NCI-H748 treated with DMSO at 0.1 percent for 48 hours (cell line): ENCODE measurements at places on chromosomes 2 and 18.

- DNase-seq, result no peak
Measured at GRCh38 chr18:32060026-32060425, 31.6 kb upstream of the RNF138 start.

DNA sequence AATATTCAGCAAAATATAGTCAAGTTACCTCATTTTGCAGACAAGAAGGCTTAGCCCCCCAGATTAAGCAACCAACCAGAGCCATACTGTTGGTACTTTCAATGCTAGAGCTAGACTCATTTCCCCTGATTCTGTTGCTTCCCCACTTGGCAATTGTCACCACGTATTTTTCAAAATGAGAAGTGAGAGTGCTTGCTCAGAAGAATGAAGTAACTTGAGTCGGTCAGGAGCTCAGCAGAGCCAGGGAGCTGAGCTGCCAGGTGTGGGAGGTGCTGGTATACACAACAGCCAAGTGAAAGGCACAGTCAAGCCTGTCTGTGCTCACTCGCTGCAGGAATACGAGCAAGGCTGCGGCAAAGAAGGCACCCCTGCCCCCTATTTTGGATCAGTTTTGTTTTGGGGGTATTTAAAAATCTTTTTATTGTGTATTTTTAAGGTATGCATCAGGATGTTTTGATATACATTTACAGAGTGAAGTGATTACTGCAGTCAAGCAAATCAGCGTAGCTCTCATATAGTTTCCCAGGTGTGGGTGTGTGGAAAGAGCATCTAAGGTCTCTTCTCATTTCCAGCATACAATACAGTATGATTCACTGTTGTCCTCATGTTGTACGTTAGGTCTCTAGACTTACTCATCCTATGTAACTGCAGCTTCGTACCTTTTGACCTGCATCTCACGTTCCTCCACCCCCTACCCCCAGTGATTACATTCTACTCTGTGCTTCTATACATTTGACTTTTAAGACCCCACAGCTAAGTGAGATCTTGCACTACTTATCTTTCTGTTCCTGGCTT lies 62.4 kb downstream of the MRPS9 start:
- no peak for DNase-seq

GRCh38 chr2:108446703-108447102 lies 2.3 kb upstream of the GCC2 start:
- DNase-seq, result no peak

GRCh38 chr18:32461709-32462272 lies 8.9 kb downstream of the GAREM1 start:
- DNase-seq, result no peak

GRCh38 chr2:158456309-158457066 lies at the start of the genes CCDC148 and PKP4:
Gene CCDC148 (minus strand): TSS chr2:158456753. CDS start chr2:158456439, 314 bp downstream.
Gene PKP4 (plus strand): TSS chr2:158456952. CDS start chr2:158533185, 76,233 bp downstream.
- DNase-seq, result peak; percentile 95

DNA sequence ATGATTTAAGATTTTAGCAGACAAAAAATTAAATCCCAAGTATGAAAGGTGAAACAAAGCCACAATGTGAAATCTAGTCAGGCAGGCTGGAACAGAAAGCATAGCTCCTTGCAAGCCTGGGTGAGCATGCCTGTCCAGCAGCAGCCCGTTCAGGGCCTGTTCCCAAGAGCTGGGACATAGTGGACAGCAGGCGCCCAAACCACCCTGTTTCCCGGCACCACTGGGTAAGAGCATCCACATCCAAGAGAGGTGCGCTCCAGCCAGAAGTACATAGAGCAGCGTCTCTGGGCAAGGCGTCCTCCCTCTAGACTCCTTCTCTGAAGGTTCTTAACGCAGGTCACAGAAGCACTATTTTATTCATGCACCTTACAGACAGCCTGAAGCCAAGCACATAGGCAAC lies 80.8 kb downstream of the DNER start:
- no peak for DNase-seq

DNA sequence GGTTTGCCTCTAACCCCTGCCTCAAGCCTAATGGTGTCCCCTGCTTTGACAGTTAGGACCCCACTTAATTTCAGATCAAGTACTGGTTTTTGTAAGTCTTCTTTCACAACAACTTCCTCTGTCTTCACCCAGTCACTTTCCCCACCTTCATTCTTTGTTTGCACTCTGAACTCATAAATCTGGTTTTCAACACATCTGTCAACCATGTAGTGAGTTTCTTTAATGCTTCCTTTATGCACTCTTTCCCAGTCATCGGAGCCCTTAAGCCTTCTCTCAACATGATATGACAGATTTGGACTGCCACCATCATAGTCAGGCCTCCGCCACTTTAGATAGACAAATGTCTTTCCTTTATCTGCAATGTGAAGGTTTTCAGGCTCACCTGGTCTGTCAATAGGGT lies 109.1 kb downstream of the PLEKHA3 start:
- DNase-seq, result no peak

DNA sequence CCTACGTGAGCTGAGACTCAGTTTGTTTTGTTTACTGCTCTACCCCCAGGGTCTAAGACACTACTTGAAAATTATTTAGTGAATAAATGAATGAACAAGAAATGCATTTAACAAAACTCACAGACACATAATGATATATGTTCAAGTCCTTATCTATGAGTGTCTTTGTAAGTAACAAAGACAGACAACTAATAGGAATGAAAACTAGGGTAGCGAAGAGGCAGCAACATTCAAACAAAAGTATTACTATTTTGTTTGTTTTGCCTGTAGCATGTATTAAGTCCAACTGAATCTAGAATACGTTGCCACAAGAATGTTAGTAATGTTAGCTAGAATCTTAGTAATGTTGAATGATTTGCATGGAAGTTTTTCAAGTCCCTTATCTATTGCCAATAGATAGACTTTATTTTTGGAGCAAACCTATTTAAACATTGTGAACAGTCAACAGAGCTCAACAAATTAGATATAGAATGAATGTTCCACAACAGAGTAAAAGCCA lies 144.8 kb upstream of the VWC2L start:
- no peak for DNase-seq

DNA sequence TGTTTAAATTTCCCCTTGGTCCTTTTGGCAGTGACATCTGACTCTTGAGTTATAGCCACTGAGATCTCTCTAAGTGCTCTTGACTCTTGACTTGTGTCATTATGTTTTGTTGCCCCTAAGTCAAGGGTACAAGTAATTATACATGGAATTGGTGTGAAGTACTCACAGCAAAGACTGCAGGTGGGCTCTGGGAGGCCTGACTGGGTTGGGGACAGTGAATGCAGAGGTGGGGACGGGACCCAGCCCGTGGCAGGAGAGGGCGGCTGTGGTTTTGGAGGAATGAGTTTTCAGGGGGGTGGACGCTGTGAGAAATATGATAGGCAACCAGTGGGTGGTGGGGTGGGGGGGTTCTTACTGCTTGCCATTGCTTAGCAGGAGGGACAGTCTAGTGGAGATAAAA lies 97.8 kb downstream of the NCK2 start:
- DNase-seq, result no peak

GRCh38 chr2:146214394-146214929 lies 1630.4 kb upstream of the ACVR2A start:
- DNase-seq, result no peak

DNA sequence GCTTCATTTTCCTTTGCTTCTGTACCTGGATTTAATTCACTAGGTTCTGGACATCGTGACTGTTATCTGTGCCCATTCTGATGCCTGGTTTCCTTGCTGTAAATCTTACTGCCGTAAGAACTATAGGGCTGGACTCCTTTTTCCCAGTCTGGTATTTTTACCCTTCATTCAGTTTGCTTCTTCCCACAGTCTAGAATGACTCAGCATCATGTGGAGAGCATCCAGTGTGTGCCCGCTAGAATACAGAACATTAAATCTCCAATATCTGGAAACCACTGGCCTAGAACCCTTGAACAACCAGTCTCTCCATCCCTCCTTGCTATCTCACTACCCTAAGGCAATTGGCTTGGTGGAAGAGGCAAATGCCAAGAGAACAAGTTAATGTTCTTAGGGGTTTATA lies 1075.4 kb upstream of the ZEB2 start:
- no peak for DNase-seq

- no peak for DNase-seq
Measured at GRCh38 chr2:40740419-40740818, 288.5 kb upstream of the SLC8A1 start.

GRCh38 chr2:100889286-100889685 lies 69.3 kb downstream of the NPAS2 start:
- DNase-seq, result no peak

GRCh38 chr18:58557008-58557435 lies 71.9 kb downstream of the ALPK2 start:
- DNase-seq, result no peak

GRCh38 chr2:17270894-17271293 lies 247.3 kb downstream of the RAD51AP2 start:
- no peak for DNase-seq
